ENCODE measurements at places on chromosomes 11 and 22. TPM values are rescaled to one million over a fixed set of nuclear protein-coding genes. Genes with fewer than 3 reads are reported as not detected.

DNA sequence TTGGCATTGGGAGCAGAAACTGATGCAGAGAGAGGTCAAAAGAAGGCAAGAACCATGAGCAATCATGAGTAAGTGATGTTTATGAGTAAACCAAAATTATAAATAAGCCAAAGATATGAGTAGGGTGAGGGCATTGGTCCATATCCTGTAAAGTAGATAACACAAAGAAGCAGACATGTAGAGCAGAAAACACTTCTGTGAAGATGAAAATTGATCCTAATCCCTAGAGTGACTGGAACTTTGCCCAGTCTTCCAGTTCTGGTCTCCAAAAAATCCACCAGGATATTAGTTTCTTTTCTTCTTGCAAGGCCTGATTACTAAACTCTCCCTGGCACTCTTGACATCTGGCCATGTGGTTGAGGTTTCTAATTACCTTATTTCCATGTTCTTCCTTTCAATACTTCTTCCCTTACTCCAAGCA is 13.7 kb upstream of the DRD2 start:
- no peak for DNase-seq

DNA sequence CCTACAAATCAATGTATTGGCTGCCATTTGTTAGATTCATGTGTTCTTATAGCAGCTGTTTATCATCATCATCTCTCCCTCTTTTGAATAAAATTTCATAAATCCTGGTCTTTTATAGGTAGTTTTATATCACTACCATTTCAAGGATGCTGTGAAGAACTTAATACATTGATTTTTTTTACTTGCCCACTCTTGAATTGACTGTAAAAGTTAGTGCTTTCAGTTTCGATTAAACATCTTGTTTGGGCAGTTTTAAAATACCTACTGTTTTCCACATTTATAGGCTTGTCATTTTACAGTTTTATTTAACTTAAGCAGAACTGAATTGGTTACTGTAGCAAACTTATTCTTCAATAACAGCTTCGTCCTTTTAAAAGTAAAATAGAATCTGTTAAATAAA is 59.5 kb downstream of the TTC17 start:
- DNase-seq: no peak

- DNase-seq: no peak
Measured at GRCh38 chr11:4181782-4182721, 87.5 kb downstream of the RRM1 start.

DNA sequence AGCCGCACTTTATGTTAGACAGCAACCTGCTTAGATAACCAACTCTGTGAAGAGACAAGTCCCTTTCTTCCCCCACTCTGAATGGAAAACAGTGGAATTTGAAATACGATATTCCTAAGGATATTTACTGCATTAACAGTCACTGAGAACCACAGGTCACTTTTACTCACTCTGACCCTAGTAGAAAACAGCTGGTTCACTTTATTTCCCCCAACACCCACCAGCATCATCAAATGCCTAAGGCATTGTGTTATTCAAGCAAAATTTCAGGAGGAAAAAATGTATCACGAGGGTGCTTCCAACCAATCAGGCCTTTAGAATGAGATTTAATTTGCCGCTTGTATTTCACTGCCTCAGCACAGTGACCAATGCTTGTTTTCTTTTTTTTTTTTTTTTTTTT is 1134.1 kb upstream of the CCDC90B start:
- no peak for DNase-seq

DNA sequence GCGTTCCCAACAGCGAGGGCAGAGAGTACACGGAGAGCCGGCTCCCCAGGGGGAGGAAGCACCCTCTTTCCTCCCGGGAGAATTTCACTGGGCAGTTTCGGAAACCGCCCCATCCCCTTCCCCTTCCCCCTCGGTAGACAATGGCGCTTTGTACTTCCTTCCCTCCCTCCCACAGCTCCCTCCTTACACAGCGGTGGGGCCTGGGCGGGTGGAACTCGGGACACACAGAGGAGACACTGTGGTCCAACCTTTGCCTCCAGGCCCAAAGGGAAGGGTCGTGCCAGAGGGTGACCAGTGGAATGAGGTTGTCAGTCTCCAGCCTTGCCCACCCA is 4.3 kb downstream of the SMTN start:
- peak; percentile 84 for DNase-seq

- DNase-seq: peak; percentile 54
Measured at GRCh38 chr11:117932426-117932825, 3.2 kb upstream of the TMPRSS13 start.

THRSP gene
- total RNA-seq: not detected

APOA5 gene
- total RNA-seq: not detected

GRCh38 chr22:46829941-46830715 is 67.7 kb downstream of the TBC1D22A start:
- peak; percentile 82 for DNase-seq

OR2AG2 gene
- total RNA-seq: 0.28 TPM

All from sigmoid colon (tissue), 7 donors.